ENCODE measurements at places on chromosomes 6 and 20. TPM values are rescaled to one million over a fixed set of nuclear protein-coding genes. Genes with fewer than 3 reads are reported as not detected.
A peak's percentile ranks its signal among the peaks of the same experiment; 100 is the strongest.

- H3K4me3 ChIP-seq = no peak overlapping the region
- no peaks in the 10 kb centered on the region for H3K4me1 ChIP-seq
- no peaks in the 10 kb centered on the region for H3K27me3 ChIP-seq
- DNase-seq = no peak
- no peak overlapping the region for H3K27ac ChIP-seq
These were observed 52.5 kb downstream of the CRYBG1 start for GRCh38 chr6:106413016-106413415.

C6orf58 gene
- polyA plus RNA-seq = not detected

- no peak overlapping the region for H3K4me3 ChIP-seq
- no peak for DNase-seq
- no peak overlapping the region for H3K27ac ChIP-seq
- no peaks in the 10 kb centered on the region for H3K27me3 ChIP-seq
- H3K36me3 ChIP-seq = no peaks in the 10 kb centered on the region
These were observed 816.9 kb downstream of the DHX35 start for GRCh38 chr20:39778847-39779604.

MYLK2 gene
- polyA plus RNA-seq = not detected

DYNLT2 gene
- 0.58 TPM for polyA plus RNA-seq

- H3K36me3 ChIP-seq = no peaks in the 10 kb centered on the region
- H3K27ac ChIP-seq = no peak overlapping the region
- no peaks in the 10 kb centered on the region for H3K4me1 ChIP-seq
- H3K4me3 ChIP-seq = no peak overlapping the region
- H3K27me3 ChIP-seq = no peaks in the 10 kb centered on the region
These were observed 28.4 kb downstream of the CEBPB start for GRCh38 chr20:50218987-50219435.

GRCh38 chr6:157990321-157991066 is 8.8 kb downstream of the SYNJ2 start:
- H3K36me3 ChIP-seq = no peaks in the 10 kb centered on the region
- peak overlapping the region; percentile 25 for H3K4me3 ChIP-seq
- peaks cover 3% of the 10 kb centered on the region for H3K4me1 ChIP-seq
- DNase-seq = peak; percentile 54
- H3K27me3 ChIP-seq = no peaks in the 10 kb centered on the region
- peak overlapping the region; percentile 71 for H3K27ac ChIP-seq

Data from naive thymus-derived CD4-positive, alpha-beta T cell (primary cell).